Stimulated activated CD4-positive, alpha-beta T cell treated with anti-CD3 and anti-CD28 coated beads, Interleukin-2, amount 100 ng/mL, for 4 hours (primary cell): ENCODE measurements at places on chromosomes 16 and 17.

DNA sequence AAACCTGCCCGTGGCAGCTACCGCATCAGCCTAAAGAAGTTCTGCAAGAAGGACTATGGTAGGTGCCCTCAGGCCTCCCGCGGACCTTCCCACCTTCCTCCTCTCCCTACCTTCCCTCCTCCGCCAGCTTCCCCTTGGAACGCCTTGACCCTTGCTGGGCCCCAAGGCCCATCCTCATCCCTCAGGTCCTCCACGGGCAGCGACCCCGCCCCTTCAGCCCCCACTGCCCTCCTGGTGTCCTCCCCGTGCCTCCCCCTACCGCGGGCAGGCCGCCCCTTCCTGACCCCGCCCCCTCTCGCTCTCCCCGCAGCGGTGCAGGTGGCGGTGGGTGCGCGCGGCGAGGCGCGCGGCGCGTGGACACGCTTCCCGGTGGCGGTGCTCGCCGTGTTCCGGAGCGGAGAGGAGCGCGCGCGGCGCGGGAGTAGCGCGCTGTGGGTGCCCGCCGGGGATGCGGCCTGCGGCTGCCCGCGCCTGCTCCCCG, 1.4 kb upstream of the TBC1D24 start:
- peak; percentile 12 for DNase-seq

GRCh38 chr16:67244387-67245185, 2.7 kb downstream of the FHOD1 start:
- peak; percentile 66 for DNase-seq

GRCh38 chr17:10316801-10317542, 55.8 kb downstream of the MYH13 start:
- no peak for DNase-seq

DNA sequence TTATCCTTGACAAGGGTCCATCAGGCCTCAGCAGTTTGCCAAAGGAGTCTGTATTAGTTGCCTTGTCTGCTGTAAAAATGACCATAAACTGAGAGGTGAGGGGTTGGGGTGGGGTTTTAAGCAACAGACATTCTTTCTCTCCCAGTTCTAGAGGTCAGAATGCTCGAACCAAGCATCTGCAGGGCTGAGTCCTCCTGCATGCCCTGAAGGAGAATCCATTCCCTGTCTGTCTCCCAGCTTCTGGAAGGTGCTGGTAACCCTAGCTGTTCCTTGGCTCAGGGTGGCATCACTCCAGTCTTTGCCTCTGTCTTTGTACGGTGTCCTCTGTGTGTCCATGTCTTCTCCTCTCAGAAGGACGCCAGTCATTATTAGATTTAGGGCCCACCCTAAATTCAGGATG, 17.5 kb upstream of the IRF8 start:
- DNase-seq = no peak

- DNase-seq = no peak
These were observed 64.1 kb downstream of the PLD6 start for GRCh38 chr17:17141860-17142552.

DNA sequence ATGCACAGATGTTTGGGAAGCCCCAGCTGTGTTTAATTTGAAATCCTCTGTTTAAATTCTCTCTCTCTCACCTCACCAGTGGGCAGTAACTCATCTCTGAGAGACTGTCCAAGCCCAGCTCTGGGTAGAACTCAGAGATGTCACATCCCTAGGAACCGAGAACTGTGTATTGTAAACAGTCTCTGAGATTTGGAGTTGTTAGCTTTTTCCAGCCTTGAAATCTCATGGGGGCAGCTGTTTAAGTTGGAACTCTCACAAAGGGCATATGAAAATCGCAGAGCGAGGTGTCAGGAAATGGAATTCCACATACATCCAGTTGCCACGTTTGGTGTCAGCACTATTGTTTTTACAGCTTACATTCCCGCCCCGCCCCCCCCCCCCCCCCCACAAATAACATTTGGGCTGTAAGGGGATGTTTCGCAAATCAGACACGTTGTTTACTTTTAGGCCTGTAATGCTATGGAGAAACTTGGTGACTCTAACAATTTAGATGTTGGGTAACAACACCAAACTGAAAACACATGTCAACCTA, 34.3 kb downstream of the VPS35L start:
- no peak for DNase-seq

DNA sequence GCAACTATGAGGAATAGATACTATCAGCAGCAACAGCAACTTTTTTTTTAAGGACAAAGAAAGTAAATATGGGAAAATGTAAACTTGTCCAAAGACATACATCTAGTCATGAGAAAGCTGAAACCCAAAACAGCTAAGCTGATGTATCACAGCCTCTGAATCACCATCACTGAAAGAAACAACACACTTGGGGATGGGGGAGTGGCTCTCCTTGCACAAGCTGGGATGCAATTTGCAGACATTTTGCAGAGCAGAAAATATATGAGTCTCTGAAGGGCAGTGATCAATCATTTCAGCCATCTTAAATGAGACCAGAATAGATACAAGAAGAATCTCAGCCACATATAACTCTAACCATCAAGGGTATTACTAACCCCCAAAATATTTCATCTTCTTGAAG, 79.1 kb downstream of the GRIN2A start:
- no peak for DNase-seq

- no peak for DNase-seq
These were observed 88.3 kb upstream of the GSE1 start for GRCh38 chr16:85524630-85525419.

GRCh38 chr16:14444979-14445810, 184.9 kb downstream of the PARN start:
- DNase-seq = no peak

GRCh38 chr16:17423221-17423620, 47.5 kb downstream of the XYLT1 start:
- no peak for DNase-seq

- no peak for DNase-seq
These were observed 330.2 kb downstream of the C16orf95 start for GRCh38 chr16:86986809-86987487.

- no peak for DNase-seq
These were observed 3.2 kb upstream of the ELOB start for GRCh38 chr16:2779978-2780898.

GRCh38 chr17:39556423-39556822, 51.3 kb downstream of the NEUROD2 start:
- no peak for DNase-seq
